ENCODE measurements at places on chromosomes 3 and 15. TPM values are rescaled to one million over a fixed set of nuclear protein-coding genes. Genes with fewer than 3 reads are reported as not detected.

DNA sequence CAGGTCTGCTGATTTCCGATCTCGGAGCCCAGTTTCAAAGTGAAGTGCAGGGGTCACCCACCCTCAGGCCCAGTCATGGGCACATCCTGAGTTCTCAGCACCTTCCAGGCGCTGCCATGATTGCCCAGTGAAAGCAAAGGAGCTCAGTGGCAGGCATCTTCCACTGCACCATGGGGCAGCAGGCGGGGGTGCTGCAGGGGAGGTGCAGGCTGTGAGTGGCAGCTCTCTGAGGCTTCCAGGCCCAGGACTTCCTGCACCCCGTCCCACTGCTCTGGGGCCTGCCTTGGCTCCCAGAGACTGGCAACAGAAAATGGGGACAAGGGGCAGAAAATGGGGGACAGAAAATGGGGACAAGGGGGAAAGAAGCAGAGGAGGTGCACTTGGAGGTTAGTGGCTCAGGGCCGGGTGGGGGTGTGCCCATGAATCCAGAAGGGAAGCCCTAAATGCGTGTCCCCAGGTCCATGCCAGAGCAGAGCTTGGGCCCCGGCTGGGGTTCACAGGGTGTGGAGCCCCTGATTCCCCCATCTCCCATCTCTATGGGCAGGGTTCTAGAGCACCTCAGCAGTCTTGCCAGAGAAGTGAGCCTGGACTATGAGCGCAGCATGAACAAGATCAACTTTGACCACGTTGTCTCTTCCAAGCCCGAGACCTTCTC lies 28.0 kb downstream of the DNAH1 start:
- no peak overlapping the region for H3K27ac ChIP-seq
- peaks cover 8% of the 10 kb centered on the region for H3K4me1 ChIP-seq
- H3K27me3 ChIP-seq: no peaks in the 10 kb centered on the region
- H3K36me3 ChIP-seq: no peaks in the 10 kb centered on the region

The SLTM gene
- 130 TPM for total RNA-seq

DNA sequence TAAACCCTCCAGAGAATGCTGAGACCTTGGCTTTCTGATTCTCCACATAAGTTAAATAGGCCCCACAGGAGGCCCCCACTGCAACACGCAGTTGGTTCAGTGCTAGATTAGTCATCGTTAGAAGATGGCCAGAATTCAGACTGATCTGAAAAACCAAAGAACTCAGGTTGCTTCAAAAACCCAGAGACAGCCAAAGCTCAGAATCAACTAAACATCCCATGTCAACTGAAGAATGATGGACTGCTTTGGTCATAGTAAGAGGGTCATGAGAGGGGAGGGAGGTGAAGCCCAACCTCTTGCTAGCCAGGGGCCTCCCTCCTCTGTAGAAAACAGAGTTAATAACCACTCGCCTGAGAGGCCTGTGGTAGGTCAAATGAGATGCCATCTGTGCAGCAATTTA lies 93.1 kb downstream of the AKAP13 start:
- H3K4me3 ChIP-seq: no peak overlapping the region
- no peaks in the 10 kb centered on the region for H3K27me3 ChIP-seq
- peaks cover 44% of the 10 kb centered on the region for H3K4me1 ChIP-seq
- DNase-seq: no peak

The MAP1A gene
- total RNA-seq: 3.4 TPM

GRCh38 chr3:154862265-154862664 lies 217.9 kb upstream of the MME start:
- H3K27me3 ChIP-seq: no peaks in the 10 kb centered on the region
- no peak overlapping the region for H3K4me3 ChIP-seq
- DNase-seq: no peak
- no peaks in the 10 kb centered on the region for H3K36me3 ChIP-seq

GRCh38 chr3:54954521-54954920 lies 26.7 kb upstream of the LRTM1 start:
- DNase-seq: no peak
- no peak overlapping the region for H3K4me3 ChIP-seq
- H3K27me3 ChIP-seq: peaks cover 2% of the 10 kb centered on the region
- no peaks in the 10 kb centered on the region for H3K36me3 ChIP-seq

- no peaks in the 10 kb centered on the region for H3K36me3 ChIP-seq
- H3K4me1 ChIP-seq: no peaks in the 10 kb centered on the region
- H3K27me3 ChIP-seq: no peaks in the 10 kb centered on the region
Observed at GRCh38 chr3:142651711-142652110, 55.5 kb downstream of the PLS1 start.

The TRIP4 gene
- 23.7 TPM for total RNA-seq

GRCh38 chr15:40088929-40089755 lies 19.5 kb downstream of the BMF start:
- peaks cover 4% of the 10 kb centered on the region for H3K4me1 ChIP-seq
- DNase-seq: no peak
- H3K27ac ChIP-seq: peak overlapping the region; percentile 27
- no peak overlapping the region for H3K4me3 ChIP-seq
- H3K36me3 ChIP-seq: no peaks in the 10 kb centered on the region
- no peaks in the 10 kb centered on the region for H3K27me3 ChIP-seq

The HHATL gene
- not detected for total RNA-seq

DNA sequence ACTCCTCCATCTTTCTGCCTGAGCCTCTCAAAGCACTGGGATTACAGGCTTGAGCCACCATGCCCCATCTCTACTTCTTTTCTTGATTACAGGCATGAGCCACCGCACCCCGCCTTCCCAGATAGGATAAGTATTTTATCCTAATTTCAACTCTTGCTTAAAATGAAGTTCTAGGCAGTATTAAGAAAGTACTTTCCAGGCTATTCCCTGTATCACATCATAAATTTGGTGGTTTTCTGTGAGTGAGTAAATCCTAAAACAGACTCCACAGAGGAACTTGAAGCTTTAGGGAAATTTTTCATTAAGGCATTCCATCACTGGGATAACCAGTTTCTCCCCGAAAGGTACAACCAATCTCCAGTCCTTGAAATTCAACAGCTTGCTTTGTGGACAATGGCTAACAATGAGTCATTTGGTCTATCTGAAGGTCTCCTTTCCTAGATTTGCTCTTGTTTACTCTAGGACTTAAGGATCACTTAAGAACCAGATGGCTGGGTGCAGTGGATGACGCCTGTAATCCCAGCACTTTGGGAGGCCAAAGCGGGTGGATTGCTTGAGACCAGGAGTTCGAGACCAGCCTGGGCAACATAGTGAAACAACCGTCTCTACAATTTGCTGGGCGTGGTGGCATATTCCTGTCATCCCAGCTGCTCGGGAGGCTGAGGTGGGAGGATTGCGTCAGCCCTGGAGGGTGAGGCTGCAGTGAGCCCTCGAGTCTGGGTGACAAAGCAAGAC lies 49.7 kb upstream of the SKIL start:
- DNase-seq: no peak
- no peaks in the 10 kb centered on the region for H3K36me3 ChIP-seq
- H3K4me3 ChIP-seq: no peak overlapping the region
- no peak overlapping the region for H3K27ac ChIP-seq

DNA sequence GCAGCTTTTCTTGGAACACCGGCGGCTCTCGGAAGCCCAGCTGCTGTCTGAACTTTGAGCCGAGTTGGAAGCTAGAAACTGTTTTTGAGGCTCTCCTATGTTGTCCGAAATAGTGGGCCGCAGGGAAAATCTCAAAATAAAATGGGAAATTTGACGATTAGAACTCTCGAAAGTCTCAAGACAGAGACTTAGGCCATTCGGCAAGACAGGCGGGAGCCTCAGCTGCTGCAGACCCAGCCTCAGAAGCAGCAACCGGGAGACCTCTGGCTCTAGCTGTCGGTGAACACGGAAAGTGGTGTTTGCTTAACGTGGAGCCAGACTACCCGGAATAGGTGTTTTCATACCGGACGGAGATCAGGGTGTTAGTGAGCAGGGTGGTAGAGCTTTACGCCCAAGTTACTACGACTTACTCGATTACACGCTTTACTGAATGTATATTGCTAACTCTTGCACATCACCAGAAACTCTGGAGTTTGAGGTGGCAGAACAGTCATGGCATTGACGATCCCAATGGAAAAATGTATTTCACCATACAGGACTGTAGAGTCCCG lies 357 bp upstream of the MAN2C1 start:
- DNase-seq: no peak
- no peaks in the 10 kb centered on the region for H3K27me3 ChIP-seq
- H3K36me3 ChIP-seq: peaks cover 17% of the 10 kb centered on the region
- peaks cover 22% of the 10 kb centered on the region for H3K4me1 ChIP-seq
- peak overlapping the region; percentile 89 for H3K4me3 ChIP-seq

- no peak overlapping the region for H3K27ac ChIP-seq
- H3K36me3 ChIP-seq: no peaks in the 10 kb centered on the region
- H3K4me1 ChIP-seq: no peaks in the 10 kb centered on the region
- DNase-seq: no peak
- no peak overlapping the region for H3K4me3 ChIP-seq
Observed at GRCh38 chr3:8629151-8630021, 15.2 kb downstream of the SSUH2 start.

The PCSK6 gene
- total RNA-seq: 2.1 TPM

- no peaks in the 10 kb centered on the region for H3K4me1 ChIP-seq
- H3K27me3 ChIP-seq: no peaks in the 10 kb centered on the region
- no peak overlapping the region for H3K4me3 ChIP-seq
- no peak for DNase-seq
- no peak overlapping the region for H3K27ac ChIP-seq
Observed at GRCh38 chr3:178203165-178203564, 333.1 kb upstream of the KCNMB2 start.

DNA sequence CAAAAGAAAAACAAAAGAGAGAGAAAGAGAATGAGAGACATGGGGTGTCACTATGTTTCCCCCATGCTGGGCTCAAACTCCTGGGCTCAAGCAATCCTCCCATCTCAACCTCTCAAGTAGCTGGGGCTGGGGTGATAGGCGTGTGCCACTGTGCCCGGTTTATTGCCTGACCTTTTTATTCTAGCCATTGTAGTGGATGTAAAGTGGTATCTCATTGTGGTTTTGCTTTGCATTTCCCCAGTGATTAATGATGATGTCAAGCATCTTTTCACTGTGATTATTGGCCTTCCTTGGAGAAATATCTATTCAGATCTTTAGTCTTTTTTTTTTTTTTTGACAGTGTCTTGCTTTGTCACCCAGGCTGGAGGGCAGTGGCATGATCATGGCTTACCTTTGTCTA lies 37.7 kb upstream of the GK5 start:
- no peak overlapping the region for H3K4me3 ChIP-seq
- peaks cover 2% of the 10 kb centered on the region for H3K27me3 ChIP-seq
- no peak overlapping the region for H3K27ac ChIP-seq
- H3K36me3 ChIP-seq: peaks cover 2% of the 10 kb centered on the region

DNA sequence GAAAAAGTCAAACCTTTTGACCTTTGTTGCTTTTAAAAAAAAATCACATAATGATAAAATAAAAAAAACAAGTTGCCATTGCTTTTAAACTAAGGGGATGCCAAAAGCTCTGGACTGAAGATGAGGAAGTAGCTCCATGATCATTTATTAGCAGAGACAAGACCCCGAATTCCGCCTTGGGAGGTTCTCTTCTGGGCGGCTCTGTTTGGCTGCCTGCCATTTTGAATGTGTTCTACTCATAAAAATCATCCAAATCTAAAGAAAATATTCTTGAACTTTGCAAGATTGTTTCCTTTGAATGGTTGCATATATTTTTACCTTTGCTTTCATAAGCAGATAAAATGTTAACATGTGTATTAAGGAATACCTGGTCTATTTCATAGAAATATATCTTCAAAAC lies 63.8 kb downstream of the NCEH1 start:
- peaks cover 1% of the 10 kb centered on the region for H3K4me1 ChIP-seq
- no peak overlapping the region for H3K27ac ChIP-seq
- no peak overlapping the region for H3K4me3 ChIP-seq

DNA sequence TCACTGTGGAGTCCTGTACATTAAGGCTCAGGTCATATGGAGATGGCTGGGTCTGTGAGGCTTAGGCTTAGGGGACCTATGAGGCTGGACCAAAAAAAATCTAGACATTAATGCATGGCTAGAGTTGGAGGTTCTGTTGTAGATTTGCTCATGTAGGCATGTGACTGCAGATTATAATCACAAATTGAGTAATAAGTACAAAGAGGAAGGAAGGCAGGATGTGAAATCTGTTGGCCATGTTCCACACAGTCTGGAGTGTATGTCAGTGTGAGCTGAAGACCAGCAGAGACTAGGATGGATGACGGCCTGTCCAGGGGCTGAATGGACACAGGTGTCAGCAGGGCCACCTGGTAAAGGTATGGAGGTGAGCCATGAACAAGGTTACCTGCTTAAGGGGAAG lies at the start of gene ST3GAL6:
ST3GAL6 (plus strand) TSS at position 265 of the 400 bp plus-strand sequence. CDS start 5,101 bp downstream, outside the sequence.
- DNase-seq: no peak
- peaks cover 10% of the 10 kb centered on the region for H3K27me3 ChIP-seq
- H3K36me3 ChIP-seq: no peaks in the 10 kb centered on the region
- H3K4me1 ChIP-seq: peaks cover 5% of the 10 kb centered on the region

DNA sequence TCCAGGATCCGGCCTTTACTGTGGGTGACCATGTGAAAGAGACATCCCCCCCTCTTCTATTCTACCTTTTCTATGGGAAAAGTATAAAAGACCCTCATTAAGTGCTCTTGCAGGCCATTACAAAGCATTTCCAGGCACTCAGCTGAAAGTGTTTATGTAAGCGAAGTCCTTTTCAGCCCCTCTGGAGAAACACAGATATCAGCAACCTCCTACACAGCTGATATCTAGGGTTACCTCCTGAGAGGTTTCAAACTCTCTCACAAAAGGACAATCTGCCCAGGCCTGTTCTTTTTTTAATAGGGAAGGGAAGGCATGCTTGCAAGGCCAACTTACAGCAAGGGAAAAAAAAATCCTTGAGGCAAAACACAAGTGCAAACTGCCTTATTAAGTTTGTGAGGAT lies 12.6 kb downstream of the ETV5 start:
- no peak for DNase-seq
- H3K4me3 ChIP-seq: no peak overlapping the region

GRCh38 chr15:58066042-58066867 lies 744 bp upstream of the ALDH1A2 start:
- DNase-seq: peak; percentile 75
- no peak overlapping the region for H3K27ac ChIP-seq
- no peaks in the 10 kb centered on the region for H3K36me3 ChIP-seq
- peaks cover 73% of the 10 kb centered on the region for H3K27me3 ChIP-seq

- no peak overlapping the region for H3K27ac ChIP-seq
- peaks cover 3% of the 10 kb centered on the region for H3K27me3 ChIP-seq
- no peak for DNase-seq
- H3K4me3 ChIP-seq: no peak overlapping the region
- no peaks in the 10 kb centered on the region for H3K4me1 ChIP-seq
- H3K36me3 ChIP-seq: no peaks in the 10 kb centered on the region
Observed at GRCh38 chr15:91790836-91791235, 62.7 kb upstream of the SLCO3A1 start.

DNA sequence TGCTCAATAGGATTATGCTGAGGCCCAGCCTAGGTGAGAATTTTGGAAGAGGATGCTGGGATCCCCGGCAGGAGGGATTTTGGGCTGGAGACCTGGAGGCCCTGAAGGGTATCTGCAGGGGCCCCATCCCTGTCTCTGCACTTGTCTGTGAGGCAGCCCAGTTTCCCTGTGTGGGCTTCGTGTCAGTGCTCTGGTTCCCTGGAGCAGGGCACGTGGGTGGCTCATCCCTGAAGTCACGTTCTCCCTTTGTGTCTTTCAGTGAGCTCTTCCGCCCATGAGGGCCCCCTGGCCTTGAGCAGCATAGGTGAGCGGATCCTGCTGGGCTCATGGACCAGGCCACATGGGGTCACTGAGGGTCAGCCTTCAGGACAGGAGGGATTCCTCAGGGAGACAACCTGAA lies 217.9 kb downstream of the SNRPN start:
- H3K36me3 ChIP-seq: no peaks in the 10 kb centered on the region
- no peaks in the 10 kb centered on the region for H3K27me3 ChIP-seq
- DNase-seq: no peak
- H3K4me1 ChIP-seq: no peaks in the 10 kb centered on the region

The SNX4 gene
- 31.6 TPM for total RNA-seq

Measured in activated naive CD8-positive, alpha-beta T cell treated with anti-CD3 and anti-CD28 coated beads, Interleukin-2, amount 10 ng/mL, durations not matched to agents 7 days and 5 days (primary cell).